ENCODE measurements at places on chromosomes 16 and 17.
A peak's percentile ranks its signal among the peaks of the same experiment; 100 is the strongest.

DNA sequence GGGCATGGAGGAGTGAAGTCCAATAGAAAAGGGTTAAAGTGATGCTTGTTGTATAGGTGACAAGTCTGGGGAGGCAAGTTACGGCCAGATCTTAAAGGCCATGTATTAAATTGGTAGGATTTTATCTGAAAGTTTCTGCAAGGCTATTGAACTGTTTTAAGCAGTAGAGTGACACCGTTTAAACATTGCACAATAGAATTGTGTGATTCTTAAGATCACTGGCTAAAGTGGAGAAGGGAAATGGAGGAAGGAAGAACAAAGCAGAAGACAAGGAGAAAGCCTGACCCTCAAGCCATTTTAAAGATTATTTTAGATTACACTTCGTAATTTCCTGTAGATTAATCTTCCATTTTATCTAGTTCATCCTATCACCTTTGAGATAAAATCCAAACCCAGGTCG is 5.6 kb upstream of the MPHOSPH6 start:
- no peak for DNase-seq

GRCh38 chr17:3759597-3760216 is 36.0 kb downstream of the HASPIN start:
- no peak for DNase-seq

GRCh38 chr17:46908068-46908737 is 14.8 kb upstream of the GOSR2 start:
- DNase-seq = no peak

- DNase-seq = no peak
Observed at GRCh38 chr17:57441270-57441600, 184.9 kb downstream of the MSI2 start.

DNA sequence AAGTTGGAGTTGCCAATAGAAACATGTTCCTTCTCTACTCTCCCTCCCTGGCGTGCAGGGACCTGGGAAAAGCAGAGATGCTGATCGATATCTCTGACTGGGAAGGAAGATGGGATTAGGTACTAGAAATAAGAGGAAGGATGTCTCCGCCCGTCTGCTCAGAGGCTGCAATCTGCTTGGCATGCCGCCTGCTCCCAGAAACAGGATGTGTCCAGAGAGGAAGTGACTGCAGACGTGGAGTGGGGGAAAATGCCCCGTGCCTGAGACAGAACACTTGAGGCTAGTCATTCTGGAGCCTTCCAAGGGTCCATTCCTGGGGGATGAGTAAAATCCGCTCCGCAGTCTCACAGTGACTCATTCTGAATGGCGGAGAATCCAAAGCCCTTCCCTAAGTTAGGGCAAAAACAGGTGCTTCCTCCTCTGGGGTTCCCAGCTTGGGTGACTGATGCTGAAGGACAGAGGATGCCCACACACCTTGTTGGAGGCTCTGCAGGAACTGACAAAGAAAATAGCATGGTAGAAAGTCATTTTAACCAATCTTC is 45.0 kb upstream of the SMURF2 start:
- no peak for DNase-seq

GRCh38 chr16:66924527-66925321 is 611 bp downstream of the RRAD start:
- peak; percentile 30 for DNase-seq

DNA sequence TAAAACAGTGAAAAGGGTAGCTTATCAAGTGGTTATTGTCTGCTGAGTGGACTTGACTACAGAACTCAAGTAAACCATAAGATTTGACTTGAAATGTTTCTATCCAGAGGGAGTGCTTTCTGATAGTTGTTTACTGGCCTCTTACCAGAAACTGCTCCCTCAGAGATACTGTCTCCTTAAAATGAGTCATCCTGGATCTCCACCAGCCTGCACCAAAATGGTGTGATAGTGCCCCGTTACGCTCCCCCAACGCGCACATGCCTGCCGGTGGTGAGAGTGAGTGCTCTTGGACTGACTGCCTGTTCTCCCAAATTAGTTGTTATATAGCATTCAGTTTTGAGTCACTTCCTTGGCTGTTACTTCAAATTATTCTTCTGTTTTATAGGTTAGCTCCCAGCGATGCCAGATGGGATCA is 22.9 kb downstream of the PRCD start:
- peak; percentile 72 for DNase-seq

GRCh38 chr16:19678804-19679203 is 39.2 kb downstream of the KNOP1 start:
- DNase-seq = no peak

DNA sequence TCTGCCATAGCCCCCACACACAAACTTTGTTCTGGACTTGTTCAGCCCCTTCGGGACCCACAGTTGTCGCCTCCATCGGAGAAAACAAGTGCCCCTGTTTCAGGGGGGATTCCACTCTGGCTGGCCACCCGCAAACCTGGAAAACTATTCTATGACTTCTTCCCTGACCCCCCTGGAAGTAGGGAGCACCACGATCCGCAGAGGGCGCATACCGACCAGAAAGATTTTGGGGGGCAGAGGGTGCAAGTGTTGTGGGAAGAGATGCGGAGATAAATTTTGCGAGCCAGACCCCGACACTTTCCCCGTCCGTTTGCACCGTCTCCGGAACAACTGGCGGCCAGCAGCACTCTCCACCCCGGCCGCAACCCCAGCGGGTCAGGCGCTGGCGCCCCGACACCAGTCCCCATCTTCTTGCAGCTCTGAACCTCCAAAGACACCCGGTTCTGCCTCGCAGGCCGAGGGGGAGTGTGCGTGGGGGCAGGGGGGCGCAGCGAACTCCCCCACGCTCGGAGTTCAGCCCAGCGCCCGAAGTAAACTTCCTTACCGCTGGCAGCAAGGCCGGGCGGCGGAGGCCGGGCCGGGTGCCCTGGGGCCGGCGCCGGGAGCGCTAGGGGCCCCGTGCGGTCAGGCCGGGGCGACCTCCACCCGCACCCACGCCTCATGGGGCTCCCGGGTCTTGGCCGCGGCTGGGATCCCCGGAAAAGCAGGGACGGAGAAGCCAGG is 744 bp downstream of the SALL1 start:
- DNase-seq = no peak

DNA sequence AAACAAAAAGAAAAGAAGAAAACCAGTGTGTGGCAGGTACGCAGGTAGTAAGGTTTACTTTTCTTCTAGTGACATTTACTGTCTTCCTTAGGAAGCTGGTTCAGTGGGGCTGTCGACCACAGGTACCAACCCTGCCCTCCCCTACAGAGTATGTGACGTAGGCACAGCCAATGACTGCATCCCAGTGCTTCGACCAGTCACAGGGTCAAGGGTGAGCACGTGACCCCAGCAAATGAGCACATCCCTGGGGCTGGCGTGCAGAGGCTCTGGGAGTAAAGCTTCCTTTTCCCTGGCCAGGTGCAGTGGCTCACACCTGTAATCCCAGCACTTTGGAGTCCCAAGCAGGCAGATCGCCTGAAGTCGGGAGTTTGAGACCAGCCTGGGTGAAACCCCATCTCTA is 38.9 kb upstream of the PLCG2 start:
- DNase-seq = no peak

DNA sequence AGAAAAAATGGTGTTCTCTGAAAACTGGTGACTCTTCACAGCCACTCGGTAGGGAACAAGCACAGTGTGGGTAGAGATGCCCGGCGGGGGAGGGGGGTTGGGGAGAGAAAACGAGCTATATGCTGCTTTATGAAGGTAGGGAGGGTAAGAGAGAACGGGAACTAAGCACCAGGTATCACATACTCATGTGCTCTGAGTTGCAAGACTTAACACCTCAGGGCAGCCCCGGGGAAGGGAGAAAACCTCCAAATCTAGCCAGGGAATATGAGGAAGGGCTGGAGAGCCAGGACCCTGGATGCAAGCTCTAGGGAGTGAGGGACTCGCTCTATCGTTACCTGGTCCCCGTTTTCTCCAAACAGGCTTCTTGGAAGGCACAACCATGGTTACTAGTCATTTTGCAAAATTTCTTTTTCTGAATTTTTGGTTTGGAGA is 35.3 kb downstream of the HIC1 start:
- DNase-seq = no peak

GRCh38 chr16:5925850-5926249 is 828.3 kb upstream of the EEF2KMT start:
- no peak for DNase-seq

- peak; percentile 40 for DNase-seq
Observed at GRCh38 chr17:83053739-83054451, 25.5 kb upstream of the METRNL start.

DNA sequence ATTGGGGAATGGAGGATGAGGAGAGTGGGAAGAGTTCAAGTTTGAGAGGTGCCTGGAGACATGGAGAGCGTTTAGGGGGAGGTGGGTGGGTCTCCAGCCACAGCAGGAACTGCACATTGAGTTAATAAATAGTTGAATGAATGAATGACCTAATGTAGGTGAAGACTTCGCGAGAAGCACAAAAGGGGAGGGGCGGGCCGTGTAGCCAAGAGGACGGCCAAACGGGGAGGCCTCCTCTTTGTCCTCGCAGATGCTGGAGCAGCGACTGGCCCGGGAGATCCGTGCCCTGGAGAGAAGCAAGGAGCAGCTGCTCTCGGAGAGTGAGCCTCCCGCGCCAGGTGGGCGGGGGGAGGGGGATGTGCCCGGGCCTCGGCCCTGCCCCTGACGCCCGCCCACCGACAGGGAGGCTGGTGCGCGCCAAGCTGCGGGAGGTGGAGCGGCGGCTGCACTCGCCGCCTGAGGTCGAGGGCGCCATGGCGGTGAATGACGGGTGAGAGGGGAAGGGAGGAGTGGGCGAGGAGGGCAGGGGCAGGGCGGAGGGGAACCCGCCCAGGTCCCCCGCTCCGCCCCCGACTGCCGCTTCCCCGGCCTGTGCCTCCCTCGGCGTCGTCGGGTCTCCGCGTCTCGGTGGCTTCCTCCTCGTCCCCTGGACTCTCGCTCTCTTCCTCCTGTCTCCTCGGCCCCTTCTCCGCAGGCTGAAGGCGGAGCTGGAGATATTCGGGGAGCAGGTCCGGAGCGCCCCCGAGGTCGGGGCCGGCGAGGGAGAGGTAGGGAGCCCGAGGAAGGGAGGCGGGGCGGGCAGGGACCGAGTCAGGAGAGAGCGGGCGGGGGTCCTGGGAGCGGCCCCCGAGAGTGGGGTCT is 12.9 kb downstream of the SYCE1L start:
- peak; percentile 63 for DNase-seq

GRCh38 chr17:47741109-47741792 is 8.2 kb downstream of the TBX21 start:
- DNase-seq = no peak

DNA sequence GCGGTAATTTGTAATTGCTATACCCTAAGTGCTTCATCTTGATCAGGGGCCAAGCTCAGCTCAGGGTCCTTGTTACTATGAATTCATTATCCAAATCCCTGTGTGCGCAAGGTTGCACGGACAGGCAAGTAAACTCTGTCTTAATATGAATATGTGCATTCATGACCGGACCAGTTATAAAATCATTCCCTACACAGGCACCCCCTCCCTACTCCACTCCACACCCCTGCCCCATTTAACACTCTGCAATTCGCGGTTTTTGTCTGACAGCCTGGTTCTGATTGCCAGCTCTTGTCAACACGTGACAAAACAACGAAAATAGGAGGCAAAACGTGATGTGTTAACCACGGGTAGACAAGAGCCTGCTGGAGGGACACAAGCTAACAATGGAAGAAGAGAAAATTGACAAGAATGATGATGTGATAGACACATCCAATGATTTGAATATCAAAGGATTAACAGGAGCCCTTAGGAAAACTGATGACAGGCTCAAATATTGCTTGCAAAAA is 76.5 kb downstream of the CACNG3 start:
- DNase-seq = no peak

- DNase-seq = no peak
Observed at GRCh38 chr16:89442990-89443726, 47.2 kb downstream of the ANKRD11 start.

GRCh38 chr17:64448665-64449512 is at the start of gene MILR1:
MILR1 (plus strand) TSS chr17:64449115; CDS start chr17:64449169, 54 bp downstream.
- DNase-seq = no peak

DNA sequence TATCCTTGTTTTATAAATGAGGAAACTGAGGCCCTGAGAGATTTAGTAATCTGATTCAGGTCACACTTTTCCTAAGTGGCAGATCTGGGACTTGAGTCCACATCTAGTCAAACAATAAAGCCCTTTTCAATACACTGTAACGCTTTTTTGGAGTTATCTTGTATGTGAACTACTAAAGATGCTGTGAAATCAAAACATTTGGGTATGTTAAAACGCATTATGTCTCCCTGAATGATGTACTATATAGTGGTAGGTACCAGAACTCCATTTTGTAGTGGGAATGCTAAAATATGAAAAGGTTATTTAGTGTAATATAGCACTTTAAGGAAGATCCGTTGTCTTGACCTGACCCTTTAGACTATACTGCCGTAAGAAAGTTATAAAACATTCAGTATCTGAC is 57.2 kb downstream of the NACA2 start:
- DNase-seq = no peak

DNA sequence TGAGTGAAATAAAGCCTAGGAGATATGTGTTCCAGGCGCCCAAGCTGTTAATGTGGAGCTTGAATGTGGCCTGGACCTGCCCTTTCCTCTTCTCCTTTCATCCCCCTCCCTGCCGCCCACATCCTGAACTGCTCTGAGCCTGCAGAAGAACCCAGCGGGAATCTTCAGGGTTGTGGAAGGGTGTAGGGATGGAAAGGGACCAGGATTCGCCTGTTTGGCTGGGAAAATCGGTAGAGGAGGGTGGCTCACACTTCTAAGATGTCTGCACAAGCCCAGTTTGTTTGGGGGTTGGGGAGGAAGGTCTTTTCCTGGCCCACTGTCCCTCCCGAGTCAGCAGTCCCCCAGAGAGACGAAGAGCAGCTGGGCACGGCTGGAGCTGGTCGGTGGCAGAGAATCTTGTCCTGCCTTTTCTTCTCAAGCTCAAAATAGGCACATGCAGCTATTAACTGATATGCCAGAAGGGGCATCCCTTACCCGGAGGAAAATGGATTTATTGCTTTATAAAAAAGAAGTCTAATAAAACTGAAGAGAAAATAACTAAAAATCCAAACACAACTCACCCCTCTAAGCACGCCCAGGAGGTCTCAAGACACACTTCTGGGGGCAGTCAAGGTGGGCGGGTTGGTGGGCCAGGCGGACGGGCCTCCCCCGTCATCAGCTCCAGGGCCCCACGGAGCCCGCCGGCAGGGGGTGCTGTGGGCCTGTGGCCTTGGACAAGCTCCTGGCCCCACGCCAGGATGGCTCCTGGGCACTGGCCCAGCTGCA is 11.5 kb upstream of the PITPNA start:
- DNase-seq = peak; percentile 63

DNA sequence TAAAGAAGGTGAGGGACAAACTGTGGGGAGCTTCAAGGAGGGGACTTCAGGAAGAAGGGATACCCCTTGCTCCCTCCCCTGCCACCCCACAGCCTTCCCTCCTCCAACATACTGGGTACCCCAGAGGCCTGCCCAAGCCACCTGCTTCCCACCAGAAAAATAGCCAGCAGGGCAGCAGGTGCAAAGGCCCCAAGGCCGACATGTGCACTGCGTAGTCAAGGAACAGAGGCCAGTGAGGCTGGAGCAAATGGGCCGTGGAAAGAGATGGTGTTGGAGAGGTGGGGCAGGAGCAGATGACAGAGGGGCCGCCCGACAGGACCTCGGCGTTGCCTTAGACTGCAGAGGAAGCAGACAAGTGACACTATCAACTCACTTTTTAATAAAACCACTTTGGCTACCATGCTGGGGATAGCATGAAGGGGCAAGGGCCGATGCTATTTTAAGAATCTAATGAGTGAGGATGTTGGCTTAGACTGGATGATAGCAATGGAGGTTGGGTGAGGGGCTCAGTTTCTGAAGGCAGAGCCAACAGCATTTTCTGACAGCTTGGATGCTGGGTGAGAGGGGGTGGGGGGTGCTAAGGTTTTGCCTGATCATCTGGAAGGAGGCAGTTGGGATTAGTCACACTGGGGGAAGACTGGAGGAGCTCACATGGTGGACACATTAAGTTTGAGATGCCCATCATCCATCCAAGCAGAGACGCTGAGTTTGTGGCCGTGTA is 72.8 kb upstream of the TOB1 start:
- no peak for DNase-seq
